ENCODE measurements at places on chromosomes 3 and 15.

DNA sequence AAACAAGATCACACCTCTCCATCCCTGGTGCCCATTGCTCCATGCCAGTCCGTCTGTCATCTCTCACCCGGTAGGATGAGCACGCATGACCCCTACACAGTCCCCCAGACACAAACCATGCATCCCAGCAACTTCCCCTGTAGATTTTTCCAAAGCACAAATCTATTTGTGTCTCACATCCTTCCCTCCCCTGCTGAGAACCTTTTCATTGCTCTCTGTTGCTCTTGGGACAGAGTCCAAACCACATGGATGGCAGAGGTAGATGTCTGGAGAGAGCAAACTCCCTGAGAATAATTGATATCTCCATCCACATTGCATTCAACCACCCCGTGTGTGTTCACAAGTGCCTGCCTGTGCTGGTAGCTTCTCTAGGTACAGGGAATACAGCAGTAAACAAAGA, 29.9 kb upstream of the LRTM1 start:
- DNase-seq: no peak

DNA sequence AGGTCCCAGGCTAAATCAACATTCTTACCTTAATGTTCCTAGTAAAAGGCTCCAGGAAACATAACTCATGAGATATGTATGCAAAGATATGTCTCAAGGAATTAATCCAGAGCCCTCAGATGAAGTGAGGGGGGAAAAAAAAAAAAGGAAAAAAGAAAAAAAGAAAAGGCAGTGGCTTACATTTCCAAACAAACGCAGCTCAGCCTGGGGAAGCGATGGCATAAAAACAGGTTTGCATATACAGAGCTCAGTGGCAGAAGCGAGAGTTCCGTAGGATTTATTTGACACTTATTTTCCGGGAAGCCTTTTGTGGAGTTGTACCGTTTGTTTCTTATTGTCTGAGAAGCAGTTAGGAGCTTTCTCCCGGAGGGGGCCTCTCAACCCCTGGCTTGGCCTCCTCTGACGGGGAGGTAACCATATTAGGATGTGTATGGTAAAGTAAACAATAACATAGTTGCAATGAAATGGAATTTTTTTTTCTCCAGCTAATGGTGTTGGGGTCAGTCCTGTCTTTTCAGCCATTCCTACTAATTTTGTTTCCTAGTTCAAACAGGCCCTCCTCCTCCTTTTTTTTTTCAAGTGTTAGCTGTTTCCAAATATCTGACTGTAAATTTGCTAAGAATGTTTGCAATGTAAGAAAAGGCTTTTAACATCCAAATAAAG, 338.6 kb downstream of the FOXP1 start:
- DNase-seq: no peak

DNA sequence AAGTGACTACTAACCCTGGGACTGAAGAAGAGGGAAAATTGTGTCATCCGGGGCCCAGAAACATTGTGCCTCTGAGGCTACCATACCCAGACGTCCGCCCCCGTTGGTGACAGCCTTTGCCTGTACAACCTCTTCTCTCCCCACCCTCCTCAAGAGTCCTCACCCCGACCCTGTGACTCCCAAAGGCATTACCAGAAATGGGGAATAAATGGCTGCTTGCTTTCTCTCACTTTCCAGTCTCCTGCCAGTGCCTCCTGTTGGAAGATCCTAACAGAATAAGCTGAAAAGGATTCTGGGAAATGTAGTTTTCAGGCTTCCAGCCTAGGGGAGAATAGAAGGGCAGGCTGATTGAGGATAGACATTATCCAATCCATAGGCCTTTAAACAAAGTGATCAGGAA, 30.8 kb upstream of the SLC25A36 start:
- peak; percentile 5 for DNase-seq

GRCh38 chr15:79640206-79640605, 208.1 kb downstream of the MINAR1 start:
- DNase-seq: peak; percentile 81

DNA sequence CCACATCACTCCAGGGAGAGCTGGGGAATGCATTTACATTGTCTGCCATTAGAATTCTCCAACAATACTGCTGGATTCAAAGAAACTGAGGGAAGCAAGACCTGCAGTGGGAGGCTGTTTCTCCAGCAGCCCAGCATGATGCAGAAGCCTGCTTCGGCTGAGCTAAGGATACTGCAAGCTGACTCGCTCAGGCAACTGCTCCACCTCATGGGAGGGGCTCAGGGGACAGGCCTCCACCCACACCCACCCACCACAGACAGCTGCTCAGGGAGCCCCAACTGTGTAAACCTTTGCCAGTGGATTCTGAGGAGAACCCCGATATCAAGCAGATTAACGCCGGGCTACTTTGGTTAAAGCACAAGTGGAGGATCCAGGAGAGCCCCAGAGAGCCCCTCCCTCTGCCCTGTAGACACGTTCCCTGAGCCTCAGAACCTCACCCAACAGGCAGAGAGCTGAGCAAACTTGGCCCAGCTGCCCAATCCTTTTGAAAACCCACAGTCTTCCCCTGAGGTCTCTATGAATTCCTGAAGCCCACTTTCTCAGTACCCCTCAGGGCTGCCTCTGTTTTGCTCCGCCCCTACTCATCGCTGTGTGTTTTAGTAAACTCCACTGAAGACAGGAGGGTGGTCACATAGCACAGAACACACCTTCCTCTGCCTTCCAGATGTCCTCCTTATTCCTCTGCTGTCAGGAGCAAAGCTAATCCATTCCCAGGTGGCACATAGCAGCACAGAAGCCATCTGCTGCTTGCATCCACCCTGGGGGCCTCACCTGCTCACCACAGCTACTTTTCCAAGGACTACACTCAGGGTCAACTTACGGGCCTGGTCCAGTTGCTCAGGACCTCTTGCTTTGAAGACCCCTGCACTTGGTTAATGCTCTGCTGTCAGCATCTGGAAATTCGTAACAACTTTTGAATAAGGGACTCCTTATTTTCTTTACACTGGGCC, 269.0 kb downstream of the ABHD5 start:
- no peak for DNase-seq

- DNase-seq: no peak
Observed at GRCh38 chr15:100684591-100684990, 82.2 kb downstream of the ASB7 start.

- DNase-seq: no peak
Observed at GRCh38 chr3:16322189-16322588, 57.2 kb downstream of the OXNAD1 start.

GRCh38 chr15:92503889-92504288, 110.2 kb downstream of the ST8SIA2 start:
- DNase-seq: no peak

DNA sequence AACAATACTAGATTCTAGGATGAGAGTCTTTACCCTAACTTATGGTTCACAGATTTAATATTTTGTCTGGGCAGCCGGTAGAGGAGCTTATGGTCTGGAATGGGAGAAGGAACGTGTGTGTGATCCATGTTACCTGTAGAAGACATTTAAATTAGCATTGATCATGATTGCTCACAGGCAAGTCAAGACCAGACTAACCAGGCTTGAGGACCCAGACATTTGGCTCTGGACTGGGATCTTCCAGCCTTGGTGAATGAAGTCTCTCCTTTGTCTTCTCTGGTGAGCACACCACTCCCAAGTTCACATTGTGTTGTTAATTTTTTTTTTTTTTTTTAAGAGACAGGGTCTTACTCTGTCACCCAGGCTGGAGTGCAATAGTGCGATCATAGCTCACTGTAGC, 11.7 kb downstream of the ABHD2 start:
- DNase-seq: no peak

DNA sequence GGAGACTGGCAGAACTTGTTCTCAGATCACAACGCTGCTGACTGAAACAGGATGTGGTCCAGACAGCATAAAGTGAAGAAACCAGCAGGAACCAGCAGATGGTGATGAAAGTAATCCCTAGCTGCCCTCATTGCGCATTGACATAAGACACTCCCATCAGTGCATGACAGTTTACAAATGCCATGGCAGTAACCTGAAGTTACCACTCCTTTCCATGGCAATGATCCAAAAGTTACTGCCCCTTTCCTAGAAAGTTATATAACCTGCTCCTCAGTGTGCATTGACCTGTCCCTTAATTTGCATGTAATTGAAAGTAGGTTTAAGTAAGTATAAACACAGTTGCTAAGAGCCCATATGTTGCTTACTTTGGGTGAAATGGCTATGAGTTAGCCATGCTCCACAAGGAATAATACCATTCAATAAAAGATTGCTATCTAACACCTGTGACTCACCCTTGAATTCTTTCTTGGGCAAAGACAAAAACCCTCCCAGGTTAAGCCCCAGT, 149.1 kb upstream of the CD96 start:
- DNase-seq: no peak

GRCh38 chr3:56799251-56799882, 2.4 kb downstream of the ARHGEF3 start:
- peak; percentile 39 for DNase-seq

- DNase-seq: no peak
Observed at GRCh38 chr3:169179321-169179720, 484.2 kb downstream of the MECOM start.

GRCh38 chr3:10248984-10249748, 907 bp downstream of the TATDN2 start:
- peak; percentile 26 for DNase-seq

- no peak for DNase-seq
Observed at GRCh38 chr3:113254171-113254947, 43.0 kb downstream of the BOC start.

DNA sequence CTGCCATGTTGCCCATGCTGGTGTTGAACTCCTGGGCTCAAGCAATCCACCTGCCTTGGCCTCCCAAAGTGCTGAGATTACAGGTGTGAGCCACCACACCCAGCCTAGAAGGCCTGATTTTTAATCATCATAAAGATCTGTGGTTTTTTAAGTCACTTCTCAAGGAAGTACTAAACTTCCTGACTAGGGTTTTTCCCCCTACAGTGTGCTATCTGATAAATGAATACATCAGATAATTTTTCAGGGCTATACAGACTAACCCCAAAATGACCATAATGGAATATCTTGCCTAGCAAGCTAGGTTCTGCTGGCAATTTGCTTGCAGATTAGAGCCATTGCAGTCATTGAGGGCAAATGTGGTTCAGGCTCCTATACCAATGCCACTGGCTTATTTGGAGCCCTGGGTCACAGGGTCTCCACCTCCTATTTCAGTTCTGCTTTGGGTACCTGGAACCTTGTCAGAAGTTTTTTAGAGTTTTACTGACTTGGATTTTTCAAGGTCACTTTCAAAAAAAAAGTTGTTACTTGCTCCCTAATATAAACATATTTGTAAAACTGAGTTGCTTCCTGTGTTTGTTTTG, 80.8 kb downstream of the SLC49A4 start:
- DNase-seq: no peak

DNA sequence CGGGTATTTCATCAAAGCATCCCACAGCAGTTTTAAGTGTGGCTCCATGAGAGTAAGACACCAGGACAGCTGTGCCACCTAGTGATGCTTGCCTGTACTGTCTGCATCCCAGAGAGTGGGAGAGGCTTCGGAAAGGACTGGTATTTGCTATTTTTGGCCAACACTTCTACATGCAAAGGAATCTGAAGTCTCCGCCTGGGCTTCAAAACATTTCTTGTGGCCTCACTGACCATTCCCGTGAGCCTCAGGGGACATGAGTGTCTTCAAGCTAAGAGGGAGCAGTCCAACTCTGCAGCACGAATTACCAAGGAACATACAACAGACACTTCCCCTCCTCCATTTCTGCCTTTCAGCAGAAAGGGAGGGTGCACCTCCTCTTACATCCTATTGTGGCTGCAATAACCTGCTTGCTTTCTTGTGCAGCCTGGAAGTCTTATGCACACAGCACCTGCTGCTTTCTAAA, 177.5 kb downstream of the RORA start:
- peak; percentile 64 for DNase-seq

GRCh38 chr15:91916051-91916450, 62.5 kb downstream of the SLCO3A1 start:
- DNase-seq: no peak

DNA sequence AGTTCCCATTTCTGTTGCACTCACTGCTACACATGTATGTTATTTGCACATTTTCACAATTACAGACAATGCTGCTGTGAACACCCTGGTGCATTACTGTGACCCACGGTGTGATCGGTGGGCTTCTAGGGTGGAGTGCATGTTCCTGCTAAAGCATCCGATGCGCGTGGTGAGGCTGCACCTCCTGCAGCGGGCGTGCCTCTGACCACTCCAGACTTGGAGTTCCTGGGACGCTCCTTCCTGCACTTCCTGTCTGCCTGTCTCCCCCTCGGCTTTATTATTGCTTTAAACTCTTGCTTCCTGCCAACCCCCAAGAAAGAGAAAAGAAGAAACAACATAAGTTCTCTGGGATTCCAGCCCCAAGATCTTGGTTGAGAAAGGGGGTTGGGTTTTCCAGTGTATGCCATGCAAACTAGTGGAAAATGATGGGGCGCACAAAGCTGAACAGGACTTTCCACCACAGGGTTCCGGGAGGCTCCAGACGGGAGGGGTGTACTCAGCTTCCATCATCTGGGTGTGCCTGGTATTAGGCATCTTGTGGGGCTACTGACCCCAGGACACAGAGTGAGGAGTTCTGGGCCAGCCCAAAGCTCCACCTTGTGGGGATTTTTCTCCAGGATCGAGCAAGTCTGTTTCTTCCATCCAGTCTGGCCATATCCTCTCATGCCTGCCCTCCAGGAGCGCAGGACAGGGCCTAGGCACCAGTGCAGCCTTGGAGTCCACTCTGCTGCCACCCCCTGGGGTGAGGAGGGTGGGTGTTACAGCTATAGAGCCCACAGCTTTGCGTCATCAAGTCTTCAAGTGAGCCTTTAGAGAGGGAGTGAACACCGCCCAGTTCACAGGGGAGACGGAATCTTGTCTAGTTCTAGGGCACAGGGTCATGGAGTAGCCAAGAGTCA, 11.2 kb downstream of the RPL32 start:
- DNase-seq: no peak

DNA sequence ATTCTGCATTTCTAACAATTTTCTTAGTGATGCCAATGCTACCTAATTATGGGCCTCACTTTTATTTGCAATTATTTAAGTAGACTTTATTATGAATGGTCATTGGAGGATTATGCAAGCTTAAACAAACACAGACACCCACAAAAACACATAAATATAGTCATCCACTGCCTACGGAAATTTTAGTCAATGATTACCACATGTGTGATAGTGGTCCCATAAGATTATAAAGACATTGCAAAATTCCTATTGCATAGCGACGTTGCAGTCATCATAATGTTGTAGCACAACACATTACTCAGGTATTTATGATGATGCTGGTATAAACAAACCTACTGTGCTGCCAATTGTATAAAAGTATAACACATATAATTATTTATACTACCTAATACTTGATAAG, 247.8 kb upstream of the ALCAM start:
- DNase-seq: no peak

- DNase-seq: no peak
Observed at GRCh38 chr15:80450811-80451321, 46.7 kb downstream of the ARNT2 start.

- DNase-seq: peak; percentile 82
Observed at GRCh38 chr15:75104804-75105557, 81.6 kb downstream of the PPCDC start.

GRCh38 chr3:55828712-55829111, 341.6 kb upstream of the WNT5A start:
- DNase-seq: no peak

GRCh38 chr15:96316953-96317629, 13.4 kb upstream of the NR2F2 start:
- no peak for DNase-seq

GRCh38 chr3:67289626-67290025, 291.5 kb downstream of the KBTBD8 start:
- DNase-seq: no peak

GRCh38 chr15:44656913-44657312, 6.5 kb downstream of the SPG11 start:
- no peak for DNase-seq

Data from urothelium cell line (cell line).